ENCODE measurements at places on chromosomes 3 and 15. TPM values are rescaled to one million over a fixed set of nuclear protein-coding genes. Genes with fewer than 3 reads are reported as not detected.

Gene KBTBD8
- total RNA-seq = 0.38 TPM

Gene ZNF501
- 2.4 TPM for total RNA-seq

Gene MESP2
- 0.98 TPM for total RNA-seq

Gene OXNAD1
- total RNA-seq = 8.8 TPM

Gene PLOD2
- 37.3 TPM for total RNA-seq

Gene GOLGA6L10
- total RNA-seq = 1.3 TPM

Gene SLC24A5
- total RNA-seq = not detected

Gene CRYGS
- total RNA-seq = 0.98 TPM

Gene LMLN
- 2.3 TPM for total RNA-seq

Gene HTD2
- 7.4 TPM for total RNA-seq

Gene TMOD2
- 3.0 TPM for total RNA-seq
